ENCODE measurements at places on chromosomes 3 and 15. TPM values are rescaled to one million over a fixed set of nuclear protein-coding genes. Genes with fewer than 3 reads are reported as not detected.

PLA1A gene
- total RNA-seq: 0.18 TPM

SLC22A13 gene
- total RNA-seq: 0.62 TPM

DNA sequence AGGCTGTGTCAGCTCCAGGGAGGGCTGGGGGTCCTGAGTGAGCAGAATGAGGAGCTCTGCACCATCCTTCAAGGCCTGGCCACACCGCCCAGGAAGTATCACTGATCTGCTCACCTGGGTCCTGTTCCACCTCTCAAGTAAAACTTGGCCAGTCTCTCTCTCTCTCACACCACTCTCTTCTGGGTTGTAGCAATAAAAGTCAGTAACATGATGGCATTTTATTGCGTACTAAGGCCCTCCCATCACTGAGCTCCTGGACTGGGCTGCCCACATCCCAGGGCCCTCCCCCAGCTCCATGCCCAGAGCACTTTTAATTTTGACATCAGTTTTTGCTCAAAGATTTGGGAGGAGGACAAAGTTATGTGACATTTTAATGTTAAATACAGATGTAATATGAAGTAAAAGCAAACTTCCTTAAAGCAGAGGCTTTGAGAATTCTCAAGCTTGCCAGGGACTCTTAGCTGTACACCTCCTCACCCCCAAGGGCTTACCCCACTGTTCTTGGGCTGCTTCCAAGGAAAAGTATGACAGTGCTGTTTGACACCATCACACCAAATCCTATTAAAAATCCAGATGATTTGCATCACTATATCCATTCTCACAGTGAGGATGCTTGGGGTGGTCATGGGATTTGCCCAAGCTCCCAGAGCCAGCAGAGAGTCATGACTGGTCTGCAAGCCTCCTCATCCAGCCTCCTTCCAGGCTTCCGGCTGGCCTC, 105.1 kb upstream of the SLCO2A1 start:
- DNase-seq: no peak
- no peak overlapping the region for H3K27ac ChIP-seq
- H3K4me3 ChIP-seq: no peak overlapping the region

DNA sequence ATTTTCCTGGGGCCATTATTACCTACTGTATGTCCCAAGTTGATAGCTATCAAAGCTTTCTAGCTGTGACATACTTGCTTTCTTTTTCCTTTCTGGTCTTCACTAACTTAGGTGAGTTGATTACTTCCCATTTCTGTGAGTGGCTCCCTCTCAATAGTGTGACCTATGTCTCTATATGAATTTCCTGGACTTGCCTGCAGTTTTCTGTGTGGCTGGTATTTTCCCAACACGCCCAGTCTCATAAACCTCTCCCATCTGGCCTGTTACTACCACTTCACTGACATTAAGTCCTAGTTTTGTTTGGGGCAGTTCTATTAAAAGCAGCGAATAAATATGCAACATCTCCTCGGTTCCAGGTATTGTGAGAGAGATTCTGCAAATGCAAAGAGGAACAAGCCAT, 671.2 kb downstream of the SI start:
- no peak overlapping the region for H3K27ac ChIP-seq
- H3K4me3 ChIP-seq: no peak overlapping the region
- no peaks in the 10 kb centered on the region for H3K27me3 ChIP-seq
- no peaks in the 10 kb centered on the region for H3K4me1 ChIP-seq

GRCh38 chr3:42290966-42291714, 25.2 kb upstream of the CCK start:
- peaks cover 11% of the 10 kb centered on the region for H3K27me3 ChIP-seq
- no peak overlapping the region for H3K4me3 ChIP-seq
- H3K27ac ChIP-seq: no peak overlapping the region
- no peaks in the 10 kb centered on the region for H3K36me3 ChIP-seq
- no peaks in the 10 kb centered on the region for H3K4me1 ChIP-seq

GRCh38 chr15:34331809-34332208, 5.8 kb downstream of the SLC12A6 start:
- DNase-seq: no peak
- H3K36me3 ChIP-seq: peaks cover 1% of the 10 kb centered on the region
- H3K27ac ChIP-seq: no peak overlapping the region
- peaks cover 6% of the 10 kb centered on the region for H3K4me1 ChIP-seq
- H3K4me3 ChIP-seq: no peak overlapping the region
